ENCODE measurements at places on chromosomes 7 and 10. TPM values are rescaled to one million over a fixed set of nuclear protein-coding genes. Genes with fewer than 3 reads are reported as not detected.

Gene SAP25
- total RNA-seq = 5.1 TPM

Gene PVRIG
- 0.50 TPM for total RNA-seq

Gene MYL10
- 0.50 TPM for total RNA-seq

Gene CCL24
- total RNA-seq = not detected

Gene GIMAP5
- not detected for total RNA-seq

Gene TSPAN12
- 8.7 TPM for total RNA-seq

Gene ADAMTS14
- 1.9 TPM for total RNA-seq

Gene MEOX2
- total RNA-seq = not detected

- H3K4me1 ChIP-seq = no peaks in the 10 kb centered on the region
- no peaks in the 10 kb centered on the region for H3K27me3 ChIP-seq
- DNase-seq = no peak
- no peak overlapping the region for H3K27ac ChIP-seq
- no peak overlapping the region for H3K4me3 ChIP-seq
Observed at GRCh38 chr10:129871966-129872365, 92.1 kb downstream of the EBF3 start.

DNA sequence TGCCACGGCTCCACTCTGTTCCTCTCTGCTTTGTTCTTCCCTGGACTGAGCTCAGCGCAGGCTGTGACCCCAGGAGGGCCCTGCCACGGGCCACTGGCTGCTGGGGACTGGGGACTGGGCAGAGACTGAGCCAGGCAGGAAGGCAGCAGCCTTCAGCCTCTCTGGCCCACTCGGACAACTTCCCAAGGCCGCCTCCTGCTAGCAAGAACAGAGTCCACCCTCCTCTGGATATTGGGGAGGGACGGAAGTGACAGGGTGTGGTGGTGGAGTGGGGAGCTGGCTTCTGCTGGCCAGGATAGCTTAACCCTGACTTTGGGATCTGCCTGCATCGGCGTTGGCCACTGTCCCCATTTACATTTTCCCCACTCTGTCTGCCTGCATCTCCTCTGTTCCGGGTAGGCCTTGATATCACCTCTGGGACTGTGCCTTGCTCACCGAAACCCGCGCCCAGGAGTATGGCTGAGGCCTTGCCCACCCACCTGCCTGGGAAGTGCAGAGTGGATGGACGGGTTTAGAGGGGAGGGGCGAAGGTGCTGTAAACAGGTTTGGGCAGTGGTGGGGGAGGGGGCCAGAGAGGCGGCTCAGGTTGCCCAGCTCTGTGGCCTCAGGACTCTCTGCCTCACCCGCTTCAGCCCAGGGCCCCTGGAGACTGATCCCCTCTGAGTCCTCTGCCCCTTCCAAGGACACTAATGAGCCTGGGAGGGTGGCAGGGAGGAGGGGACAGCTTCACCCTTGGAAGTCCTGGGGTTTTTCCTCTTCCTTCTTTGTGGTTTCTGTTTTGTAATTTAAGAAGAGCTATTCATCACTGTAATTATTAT, 1.2 kb downstream of the CLDN4 start:
- peaks cover 17% of the 10 kb centered on the region for H3K4me1 ChIP-seq
- H3K4me3 ChIP-seq = peak overlapping the region; percentile 59
- H3K27me3 ChIP-seq = no peaks in the 10 kb centered on the region
- DNase-seq = peak; percentile 95
- H3K27ac ChIP-seq = peak overlapping the region; percentile 63
- peaks cover 5% of the 10 kb centered on the region for H3K36me3 ChIP-seq

- H3K36me3 ChIP-seq = peaks cover 8% of the 10 kb centered on the region
- H3K27ac ChIP-seq = no peak overlapping the region
- H3K4me1 ChIP-seq = peaks cover 8% of the 10 kb centered on the region
- H3K4me3 ChIP-seq = no peak overlapping the region
Observed at GRCh38 chr7:55545496-55545895, 26.8 kb downstream of the VOPP1 start.

GRCh38 chr7:103605640-103606039, 159.6 kb upstream of the SLC26A5 start:
- H3K27ac ChIP-seq = no peak overlapping the region
- H3K36me3 ChIP-seq = no peaks in the 10 kb centered on the region
- no peaks in the 10 kb centered on the region for H3K4me1 ChIP-seq
- DNase-seq = no peak
- H3K27me3 ChIP-seq = no peaks in the 10 kb centered on the region
- H3K4me3 ChIP-seq = no peak overlapping the region

DNA sequence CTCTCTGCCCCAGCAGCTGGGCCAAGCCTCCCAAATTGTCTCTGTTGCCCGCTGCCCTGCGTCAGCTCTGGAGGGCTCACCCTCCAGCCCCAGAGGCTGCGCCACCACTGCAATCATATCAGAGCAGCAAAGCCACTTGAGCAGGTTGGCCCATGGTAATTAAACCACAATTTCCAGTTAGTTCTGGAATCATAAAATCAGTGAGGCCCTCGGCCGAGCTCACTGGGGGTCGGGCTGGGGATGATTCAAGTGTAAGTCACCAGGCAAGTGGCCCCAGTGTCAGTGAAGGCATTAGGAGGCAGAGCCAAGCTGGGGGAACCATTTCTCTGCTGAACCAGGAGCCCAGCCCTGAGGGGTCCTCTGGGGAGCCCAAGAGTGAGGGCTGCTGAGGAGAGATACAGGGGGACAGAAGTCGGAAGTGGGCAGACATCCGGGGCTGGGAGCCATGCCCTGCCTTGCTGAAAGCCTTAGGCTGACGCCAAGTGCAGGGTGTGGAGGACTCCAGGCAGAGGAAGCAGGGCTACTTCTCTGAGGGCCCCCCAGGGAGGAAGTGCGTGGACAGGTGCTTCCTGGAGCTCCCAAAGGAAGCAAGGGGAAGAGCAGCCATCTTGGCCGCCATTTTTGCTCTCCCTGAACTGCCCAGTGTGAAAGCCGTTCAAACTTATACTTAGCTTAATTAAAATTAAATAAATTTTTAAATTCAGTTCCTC, 29.5 kb upstream of the SLC29A3 start:
- H3K27me3 ChIP-seq = no peaks in the 10 kb centered on the region
- H3K36me3 ChIP-seq = peaks cover 72% of the 10 kb centered on the region
- no peak overlapping the region for H3K4me3 ChIP-seq

DNA sequence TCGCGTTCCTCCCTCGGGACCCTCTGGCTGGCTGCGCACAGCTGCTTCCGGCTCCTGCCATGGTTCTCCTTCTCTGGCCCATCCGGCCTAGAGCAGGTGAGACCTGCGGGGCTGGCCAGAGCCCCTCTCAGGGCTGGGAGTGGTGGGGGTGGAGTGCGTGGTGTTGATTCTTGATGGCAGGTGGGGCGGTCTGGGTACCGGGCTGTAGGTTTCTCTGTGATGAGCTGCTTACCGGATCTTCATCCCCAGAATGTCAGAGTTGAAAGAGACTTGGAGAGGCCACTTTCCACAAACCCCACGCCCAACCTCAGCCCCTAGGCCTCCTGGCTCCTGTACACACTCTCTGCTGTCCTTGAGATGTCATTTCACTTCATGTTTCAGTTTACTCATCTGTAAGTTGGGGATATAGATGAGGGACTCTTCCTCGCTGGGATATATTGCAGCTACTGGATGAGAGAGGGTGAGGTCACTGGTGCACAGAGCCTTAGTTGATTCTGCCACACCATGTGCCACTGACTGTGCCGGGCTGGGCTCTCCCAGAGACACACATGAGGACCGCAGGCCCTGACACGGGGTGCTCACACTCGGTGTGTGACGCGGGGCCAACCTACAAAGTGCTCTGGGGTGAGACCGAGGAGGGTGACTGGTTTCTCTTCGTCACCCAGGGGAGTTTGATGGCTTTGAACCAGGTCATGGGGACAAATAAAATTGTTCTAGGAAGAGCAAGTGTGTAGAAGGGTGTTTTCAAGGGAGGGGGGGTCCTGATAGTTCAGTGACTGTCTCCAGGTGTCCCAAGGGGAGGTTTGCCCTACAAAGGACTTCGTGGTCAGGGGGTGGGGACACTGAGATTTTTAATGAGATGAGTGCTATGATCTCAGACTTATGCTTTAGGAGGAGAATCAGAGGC, 29.5 kb downstream of the ZNF775 start:
- no peak overlapping the region for H3K27ac ChIP-seq
- H3K36me3 ChIP-seq = peaks cover 44% of the 10 kb centered on the region
- peaks cover 12% of the 10 kb centered on the region for H3K4me1 ChIP-seq
- H3K4me3 ChIP-seq = no peak overlapping the region
- H3K27me3 ChIP-seq = no peaks in the 10 kb centered on the region

- H3K36me3 ChIP-seq = no peaks in the 10 kb centered on the region
- DNase-seq = no peak
- no peaks in the 10 kb centered on the region for H3K27me3 ChIP-seq
- H3K4me3 ChIP-seq = no peak overlapping the region
Observed at GRCh38 chr7:12968836-12969422, 281.5 kb downstream of the ARL4A start.

- H3K4me3 ChIP-seq = no peak overlapping the region
- no peak overlapping the region for H3K27ac ChIP-seq
- no peaks in the 10 kb centered on the region for H3K4me1 ChIP-seq
Observed at GRCh38 chr10:53314876-53315275, 542.3 kb upstream of the MBL2 start.

All from H9 (cell line).